ENCODE measurements at places on chromosomes 12 and 14.

DNA sequence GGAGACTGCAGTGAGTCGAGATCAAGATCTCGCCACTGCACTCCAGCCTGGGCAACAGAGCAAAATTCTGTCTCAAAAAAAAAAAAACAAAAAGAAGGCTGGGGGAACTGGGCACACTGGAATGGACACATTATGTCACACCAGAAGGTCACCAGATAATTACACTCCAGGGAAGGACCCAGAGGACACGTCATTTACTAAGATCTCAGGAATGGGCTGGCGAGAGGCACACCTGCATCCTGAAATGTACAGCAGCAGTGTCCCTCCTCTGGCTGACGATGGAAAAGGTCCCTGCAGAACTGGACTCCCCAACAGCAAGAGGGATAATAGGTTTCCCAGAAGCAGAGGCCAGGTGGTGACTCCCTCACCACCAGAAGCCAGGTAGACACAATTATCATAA lies 243.5 kb downstream of the BCL11B start:
- no peak for DNase-seq

DNA sequence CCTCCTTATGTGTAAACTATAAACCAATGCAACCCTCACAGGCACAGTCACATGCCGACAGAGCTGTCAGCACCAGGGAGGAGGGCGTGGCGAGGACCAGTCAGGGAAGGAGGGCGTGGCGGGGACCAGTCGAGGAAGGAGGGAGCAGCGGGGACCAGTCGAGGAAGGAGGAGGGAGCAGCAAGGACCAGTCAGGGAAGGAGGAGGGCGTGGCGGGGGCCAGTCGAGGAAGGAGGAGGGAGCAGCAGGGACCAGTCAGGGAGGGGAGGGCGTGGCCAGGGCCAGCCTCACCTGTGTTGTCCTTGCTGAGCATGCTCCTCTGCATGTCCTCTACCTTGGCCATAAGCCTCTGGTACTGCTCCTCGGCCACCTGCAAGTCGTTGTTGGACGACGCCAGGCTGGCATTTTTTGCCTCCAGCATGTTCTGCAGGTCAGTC lies 24.2 kb downstream of the GOLGA3 start:
- DNase-seq: no peak

DNA sequence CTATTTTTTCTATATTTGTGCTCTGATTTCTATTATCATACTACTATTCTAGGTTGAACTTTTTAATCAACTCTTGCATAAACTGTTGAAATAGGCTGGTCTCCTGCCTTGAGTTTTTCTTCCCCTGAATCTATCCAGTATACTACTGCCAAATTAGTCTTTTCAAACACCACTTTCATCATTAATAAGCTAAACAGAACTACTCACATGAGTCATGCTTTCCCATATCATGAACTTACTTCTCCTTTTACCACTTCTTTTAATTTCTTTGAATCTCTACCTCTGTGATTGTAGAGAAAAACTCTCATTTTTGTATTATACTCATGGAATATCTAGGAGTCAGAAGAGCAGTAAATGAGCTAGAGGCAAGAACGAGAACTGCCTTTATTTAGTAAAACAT lies 340.3 kb upstream of the PDE3A start:
- DNase-seq: no peak

GRCh38 chr12:78406828-78407227 lies 457.7 kb upstream of the SYT1 start:
- DNase-seq: no peak

DNA sequence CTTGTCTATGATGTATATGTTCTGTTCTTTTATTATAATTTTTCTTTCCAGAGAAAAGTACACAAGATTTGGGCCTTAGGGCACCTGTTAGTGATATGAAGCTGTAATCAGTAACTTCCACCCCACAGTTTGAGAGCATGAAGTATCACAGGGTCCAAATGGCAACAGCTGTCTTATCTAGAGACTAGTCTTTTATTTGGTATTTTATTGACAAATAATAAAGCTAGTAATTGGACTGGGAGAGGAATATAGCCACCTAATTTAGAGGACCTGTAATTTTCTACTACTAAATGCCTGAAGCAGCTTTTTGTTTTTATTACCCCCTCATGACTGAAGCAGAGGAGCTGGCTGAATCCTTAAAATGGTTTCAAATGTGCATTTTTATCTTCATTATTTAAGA lies 174.8 kb downstream of the PDZRN4 start:
- no peak for DNase-seq

GRCh38 chr12:52834727-52835001 lies 553 bp upstream of the KRT79 start:
- DNase-seq: no peak

GRCh38 chr14:83425138-83425537 lies 1891.5 kb upstream of the SEL1L start:
- DNase-seq: no peak

DNA sequence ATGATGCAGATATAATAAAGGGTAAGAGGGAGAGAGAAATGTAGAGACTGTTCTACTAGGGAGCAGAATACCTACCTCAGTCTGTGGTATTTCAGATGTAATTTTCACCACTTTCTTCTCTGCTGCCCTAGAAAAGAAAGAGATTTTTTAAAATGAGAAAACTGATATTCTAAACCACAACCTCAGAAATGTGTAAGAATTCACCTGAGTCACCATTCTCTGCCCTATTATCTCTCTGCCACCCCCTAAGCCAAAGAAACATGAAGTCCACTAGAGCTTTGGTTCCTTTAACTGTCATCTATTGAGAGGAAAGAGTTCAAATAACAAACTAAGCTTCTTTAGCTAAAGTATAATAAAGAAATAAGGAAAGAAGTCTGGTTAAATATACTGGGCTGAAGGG lies 21.6 kb downstream of the SARNP start:
- DNase-seq: no peak

Data from NCI-H1092 (cell line).